MCF 10A (cell line): ENCODE measurements at places on chromosomes 7 and 10. TPM values are rescaled to one million over a fixed set of nuclear protein-coding genes. Genes with fewer than 3 reads are reported as not detected.

- H3K4me3 ChIP-seq, result no peak overlapping the region
- H3K27me3 ChIP-seq, result no peaks in the 10 kb centered on the region
- H3K36me3 ChIP-seq, result no peaks in the 10 kb centered on the region
- H3K27ac ChIP-seq, result no peak overlapping the region
- DNase-seq, result no peak
Measured at GRCh38 chr10:11073410-11073809, 55.7 kb downstream of the CELF2 start.

- H3K27me3 ChIP-seq, result no peaks in the 10 kb centered on the region
- DNase-seq, result no peak
- peaks cover 17% of the 10 kb centered on the region for H3K4me1 ChIP-seq
- no peak overlapping the region for H3K27ac ChIP-seq
- H3K4me3 ChIP-seq, result no peak overlapping the region
- no peaks in the 10 kb centered on the region for H3K36me3 ChIP-seq
Measured at GRCh38 chr7:50939021-50939420, 156.3 kb upstream of the GRB10 start.

GRCh38 chr7:133056370-133057238 is 25.3 kb downstream of the CHCHD3 start:
- no peak overlapping the region for H3K4me3 ChIP-seq
- DNase-seq, result no peak
- H3K27ac ChIP-seq, result no peak overlapping the region
- peaks cover 6% of the 10 kb centered on the region for H3K36me3 ChIP-seq
- H3K27me3 ChIP-seq, result no peaks in the 10 kb centered on the region

DNA sequence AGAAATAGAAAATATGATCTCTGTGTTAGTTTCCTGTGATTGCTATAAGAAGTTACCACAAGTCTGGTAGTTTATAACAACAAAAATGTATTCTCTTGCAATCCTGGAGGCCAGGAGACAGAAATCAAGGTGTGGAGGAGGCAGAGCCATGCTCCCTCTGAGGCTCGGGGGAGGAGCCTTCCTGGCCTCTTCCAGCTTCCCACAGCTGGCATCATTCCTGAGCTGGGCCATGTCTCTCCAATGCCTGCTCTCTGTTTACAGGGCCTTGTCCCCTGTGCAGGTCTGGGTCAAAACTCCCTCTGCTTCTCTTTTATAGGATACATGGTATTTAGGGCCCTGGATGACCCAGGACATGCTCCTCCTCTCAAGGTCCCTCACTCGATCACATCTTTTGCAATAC is 81.3 kb upstream of the RET start:
- H3K27ac ChIP-seq, result no peak overlapping the region
- no peaks in the 10 kb centered on the region for H3K27me3 ChIP-seq

GRCh38 chr10:119516381-119517234 is 25.9 kb downstream of the RGS10 start:
- DNase-seq, result peak; percentile 47
- H3K36me3 ChIP-seq, result peaks cover 4% of the 10 kb centered on the region
- H3K27me3 ChIP-seq, result no peaks in the 10 kb centered on the region
- H3K4me1 ChIP-seq, result peaks cover 5% of the 10 kb centered on the region
- no peak overlapping the region for H3K27ac ChIP-seq
- H3K4me3 ChIP-seq, result no peak overlapping the region

GRCh38 chr7:117448655-117449054 is 21.4 kb upstream of the ASZ1 start:
- peaks cover 86% of the 10 kb centered on the region for H3K27me3 ChIP-seq
- no peak for DNase-seq
- H3K4me3 ChIP-seq, result no peak overlapping the region
- no peak overlapping the region for H3K27ac ChIP-seq
- H3K36me3 ChIP-seq, result no peaks in the 10 kb centered on the region

DNA sequence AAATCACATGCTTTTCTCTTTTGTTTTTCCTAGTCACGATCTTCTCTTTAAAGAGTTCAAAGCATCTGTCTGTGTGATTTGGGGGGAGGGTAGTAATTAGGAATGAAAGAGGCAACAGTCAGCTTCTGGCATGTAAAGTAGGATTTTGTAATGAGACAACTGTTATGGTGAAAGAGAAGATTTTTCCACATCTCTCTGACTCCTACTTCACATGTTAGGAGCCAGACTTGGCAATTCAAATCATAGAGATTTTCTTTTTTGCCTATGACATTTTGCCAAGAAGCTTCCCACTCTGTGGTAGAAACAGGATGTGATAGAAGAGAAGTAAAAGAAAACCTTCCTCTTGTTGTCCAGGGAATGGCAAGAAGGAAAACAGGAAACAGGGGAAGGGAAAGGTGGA is 38.3 kb upstream of the KLHL7 start:
- peak; percentile 5 for DNase-seq
- H3K36me3 ChIP-seq, result no peaks in the 10 kb centered on the region
- H3K27ac ChIP-seq, result no peak overlapping the region

DNA sequence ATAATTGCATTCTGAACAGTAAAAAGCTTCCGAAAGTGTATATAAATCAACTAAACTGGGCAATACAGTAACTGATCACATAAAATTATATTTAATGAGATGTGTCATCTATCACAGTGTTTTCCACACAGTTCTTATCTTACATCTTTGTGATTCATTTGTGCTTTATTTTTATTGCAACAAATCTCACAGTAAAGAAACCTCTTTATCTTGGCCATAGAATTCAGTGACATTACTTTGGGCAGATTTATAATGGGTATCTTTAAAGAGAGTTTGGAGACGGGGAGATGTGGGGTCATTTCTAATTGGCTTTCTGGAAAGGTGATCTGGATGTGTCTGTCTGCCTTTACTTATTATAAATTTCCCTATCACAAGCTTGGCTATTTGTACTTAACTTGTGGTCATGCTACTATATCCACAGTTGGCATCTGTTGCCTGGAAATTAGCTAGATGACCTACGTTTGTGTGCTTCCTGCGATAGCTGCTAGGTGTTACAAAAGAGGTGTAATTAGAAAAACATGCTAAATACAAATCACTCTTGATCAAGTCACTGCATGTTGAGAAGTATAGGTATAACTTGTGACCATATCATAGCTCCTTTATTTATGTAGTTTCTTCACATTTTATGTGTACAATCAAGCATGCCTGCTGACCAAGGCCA is 123.8 kb downstream of the ARID5B start:
- H3K4me3 ChIP-seq, result no peak overlapping the region
- H3K4me1 ChIP-seq, result peaks cover 44% of the 10 kb centered on the region
- peak overlapping the region; percentile 72 for H3K27ac ChIP-seq

DNA sequence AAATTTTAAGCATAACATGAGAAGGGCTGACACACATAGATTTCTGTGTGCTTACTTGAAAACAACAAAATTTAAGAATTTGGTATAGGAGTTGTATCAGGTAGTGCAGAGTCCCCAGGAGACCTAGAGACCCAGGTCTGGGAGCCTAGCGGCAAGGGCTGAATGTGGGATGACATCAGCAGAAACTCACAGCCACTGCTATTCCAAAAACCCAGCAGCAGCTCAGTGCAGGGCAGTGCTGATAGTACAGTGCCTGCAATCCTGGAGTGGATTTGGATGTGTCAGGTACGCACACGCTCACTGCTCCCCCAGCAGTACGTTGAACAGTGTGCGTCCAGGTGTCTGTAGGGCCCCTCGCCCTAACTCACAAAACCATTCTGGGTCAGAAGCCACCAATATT is 87.1 kb downstream of the EGFR start:
- no peak for DNase-seq
- H3K4me3 ChIP-seq, result no peak overlapping the region
- peaks cover 60% of the 10 kb centered on the region for H3K36me3 ChIP-seq
- H3K4me1 ChIP-seq, result peaks cover 69% of the 10 kb centered on the region

GRCh38 chr7:92691578-92691977 is 101.4 kb upstream of the FAM133B start:
- H3K27ac ChIP-seq, result no peak overlapping the region
- H3K4me1 ChIP-seq, result peaks cover 22% of the 10 kb centered on the region
- DNase-seq, result peak; percentile 72
- H3K27me3 ChIP-seq, result no peaks in the 10 kb centered on the region
- H3K4me3 ChIP-seq, result no peak overlapping the region

- no peak for DNase-seq
- no peaks in the 10 kb centered on the region for H3K27me3 ChIP-seq
- no peak overlapping the region for H3K4me3 ChIP-seq
- H3K27ac ChIP-seq, result no peak overlapping the region
- peaks cover 4% of the 10 kb centered on the region for H3K4me1 ChIP-seq
- H3K36me3 ChIP-seq, result no peaks in the 10 kb centered on the region
Measured at GRCh38 chr7:156989766-156990535, 20.5 kb downstream of the MNX1 start.

DNA sequence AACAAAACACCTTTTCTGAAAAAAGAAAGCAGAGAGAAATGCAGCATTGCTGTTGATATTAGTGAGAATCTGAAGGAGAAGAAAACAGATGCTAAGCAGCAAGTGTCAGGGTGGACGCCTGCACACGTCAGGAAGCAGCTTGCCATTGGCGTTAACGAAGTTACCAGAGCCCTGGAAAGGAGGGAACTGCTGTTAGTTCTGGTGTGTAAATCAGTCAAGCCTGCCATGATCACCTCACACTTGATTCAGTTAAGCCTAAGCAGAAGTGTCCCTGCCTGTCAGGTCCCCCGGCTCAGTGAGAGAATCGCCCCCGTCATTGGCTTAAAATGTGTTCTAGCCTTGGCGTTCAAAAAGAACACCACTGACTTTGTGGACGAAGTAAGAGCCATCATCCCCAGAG is 6.4 kb downstream of the RPP38 start:
- peaks cover 81% of the 10 kb centered on the region for H3K36me3 ChIP-seq
- peaks cover 6% of the 10 kb centered on the region for H3K4me1 ChIP-seq
- H3K27me3 ChIP-seq, result no peaks in the 10 kb centered on the region

- H3K27me3 ChIP-seq, result no peaks in the 10 kb centered on the region
- no peaks in the 10 kb centered on the region for H3K36me3 ChIP-seq
- peaks cover 5% of the 10 kb centered on the region for H3K4me1 ChIP-seq
- no peak overlapping the region for H3K4me3 ChIP-seq
- no peak overlapping the region for H3K27ac ChIP-seq
Measured at GRCh38 chr7:18038382-18038781, 10.7 kb upstream of the PRPS1L1 start.

DNA sequence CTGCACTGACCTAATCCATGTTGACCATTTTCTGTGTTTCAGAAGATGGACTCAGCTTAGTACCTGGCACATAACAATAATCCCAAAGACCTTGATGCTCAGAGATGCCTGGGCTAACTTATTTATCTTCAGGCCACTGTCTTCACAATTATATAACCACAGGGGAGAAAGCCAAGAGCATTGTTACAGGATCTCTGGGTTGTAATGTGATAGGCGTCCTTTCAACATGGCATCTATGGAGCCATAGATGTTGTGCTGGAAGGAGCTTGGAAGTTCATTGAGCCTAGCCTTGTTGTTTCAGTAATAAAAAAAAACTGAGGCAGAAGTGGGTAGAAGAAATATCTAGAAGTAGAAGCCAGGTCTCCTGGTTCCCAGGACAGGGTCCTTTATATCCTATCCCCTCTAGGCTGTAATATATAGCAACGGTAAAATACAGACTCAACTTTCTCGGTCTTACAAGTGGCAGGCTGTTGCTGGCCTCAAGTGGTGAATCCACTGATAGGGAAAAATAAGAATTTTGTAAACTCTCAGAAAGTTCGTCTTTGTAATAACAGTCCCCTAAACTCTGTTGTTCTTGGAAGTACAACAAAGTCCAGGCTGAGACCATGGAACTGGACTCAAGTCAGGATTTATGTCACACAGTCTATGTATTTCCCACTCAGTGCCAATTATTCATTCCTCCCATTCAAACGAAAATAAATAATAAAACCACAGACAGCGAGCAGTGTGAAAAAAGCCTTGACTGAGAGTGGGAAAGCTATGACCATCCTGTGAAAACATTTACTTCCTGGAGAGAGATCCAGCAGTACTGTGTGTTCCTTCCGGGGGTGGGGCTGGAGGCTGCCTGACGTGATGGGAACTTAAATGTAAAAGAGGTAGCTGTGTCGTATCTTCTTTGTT is 277.6 kb downstream of the REEP3 start:
- no peaks in the 10 kb centered on the region for H3K36me3 ChIP-seq
- H3K4me1 ChIP-seq, result peaks cover 13% of the 10 kb centered on the region
- DNase-seq, result peak; percentile 74
- peak overlapping the region; percentile 84 for H3K27ac ChIP-seq
- H3K4me3 ChIP-seq, result no peak overlapping the region
- H3K27me3 ChIP-seq, result no peaks in the 10 kb centered on the region

GRCh38 chr10:119643306-119644204 is 7.6 kb upstream of the BAG3 start:
- H3K27ac ChIP-seq, result no peak overlapping the region
- no peaks in the 10 kb centered on the region for H3K36me3 ChIP-seq
- no peaks in the 10 kb centered on the region for H3K4me1 ChIP-seq

DNA sequence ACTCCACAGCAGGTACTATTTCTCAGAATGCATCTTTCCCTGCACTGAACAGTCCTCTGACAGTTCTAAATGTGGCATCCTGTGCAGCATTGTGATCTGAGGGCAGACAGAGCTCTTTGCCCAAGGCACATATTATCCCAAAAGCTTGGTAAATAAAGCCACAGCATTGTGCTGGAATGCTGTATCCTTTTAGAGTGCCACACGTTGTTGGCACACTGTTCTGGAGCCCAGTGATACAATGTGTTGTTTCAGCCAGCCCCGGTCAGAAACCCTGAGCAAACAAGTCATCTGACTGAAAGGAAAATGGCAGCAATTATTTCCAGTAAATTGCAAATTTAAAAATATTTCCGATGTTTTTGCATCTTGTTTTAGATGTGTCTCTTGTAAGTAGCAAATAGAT is 45.4 kb downstream of the NAMPT start:
- H3K4me1 ChIP-seq, result peaks cover 14% of the 10 kb centered on the region
- H3K27me3 ChIP-seq, result no peaks in the 10 kb centered on the region
- peak overlapping the region; percentile 39 for H3K27ac ChIP-seq
- peak; percentile 35 for DNase-seq
- H3K4me3 ChIP-seq, result no peak overlapping the region
- peaks cover 31% of the 10 kb centered on the region for H3K36me3 ChIP-seq

GRCh38 chr7:41536122-41536872 is 166.6 kb downstream of the INHBA start:
- no peak overlapping the region for H3K27ac ChIP-seq
- H3K27me3 ChIP-seq, result no peaks in the 10 kb centered on the region
- peaks cover 8% of the 10 kb centered on the region for H3K4me1 ChIP-seq
- H3K4me3 ChIP-seq, result no peak overlapping the region
- no peaks in the 10 kb centered on the region for H3K36me3 ChIP-seq

TMEM236 gene
- total RNA-seq, result 0.09 and 0.37 TPM in 2 replicates

GJC3 gene
- total RNA-seq, result not detected in 2 replicates

ATP6V0E2 gene
- 8.6 and 8.9 TPM in 2 replicates for total RNA-seq

SLC26A3 gene
- total RNA-seq, result not detected in 2 replicates

GSTO1 gene
- total RNA-seq, result 54.6 and 61.8 TPM in 2 replicates

CH25H gene
- total RNA-seq, result not detected in 2 replicates

DYNC1I1 gene
- not detected in 2 replicates for total RNA-seq

ELMO1 gene
- 0.30 TPM in 1 of 2 replicates, not detected in the other for total RNA-seq
